T-cell (primary cell): ENCODE measurements at places on chromosomes 16 and 17. TPM values are rescaled to one million over a fixed set of nuclear protein-coding genes. Genes with fewer than 3 reads are reported as not detected.
A peak's percentile ranks its signal among the peaks of the same experiment; 100 is the strongest.

- peaks cover 11% of the 10 kb centered on the region for H3K36me3 ChIP-seq
- H3K4me3 ChIP-seq, result no peak overlapping the region
- no peak for DNase-seq
- no peak overlapping the region for H3K27ac ChIP-seq
These were observed 89.5 kb downstream of the CLEC16A start for GRCh38 chr16:11033629-11034420.

- DNase-seq, result peak; percentile 15
- no peaks in the 10 kb centered on the region for H3K27me3 ChIP-seq
- no peak overlapping the region for H3K27ac ChIP-seq
- no peak overlapping the region for H3K4me3 ChIP-seq
- no peaks in the 10 kb centered on the region for H3K4me1 ChIP-seq
- no peaks in the 10 kb centered on the region for H3K36me3 ChIP-seq
These were observed 689.5 kb upstream of the RBFOX1 start for GRCh38 chr16:6643080-6643686.

- peak overlapping the region; percentile 86 for H3K4me3 ChIP-seq
- H3K27ac ChIP-seq, result peak overlapping the region; percentile 90
- DNase-seq, result peak; percentile 31
- peaks cover 16% of the 10 kb centered on the region for H3K36me3 ChIP-seq
- H3K4me1 ChIP-seq, result peaks cover 73% of the 10 kb centered on the region
- H3K27me3 ChIP-seq, result no peaks in the 10 kb centered on the region
These were observed 973 bp downstream of the SLC7A6 start for GRCh38 chr16:68265078-68265920.

ZNF286A gene
- total RNA-seq, result 36.3 TPM

KRTAP4-16 gene
- not detected for total RNA-seq

TEX19 gene
- not detected for total RNA-seq

PLXDC1 gene
- 49.7 TPM for total RNA-seq
